ENCODE measurements at places on chromosomes 3 and 15.

DNA sequence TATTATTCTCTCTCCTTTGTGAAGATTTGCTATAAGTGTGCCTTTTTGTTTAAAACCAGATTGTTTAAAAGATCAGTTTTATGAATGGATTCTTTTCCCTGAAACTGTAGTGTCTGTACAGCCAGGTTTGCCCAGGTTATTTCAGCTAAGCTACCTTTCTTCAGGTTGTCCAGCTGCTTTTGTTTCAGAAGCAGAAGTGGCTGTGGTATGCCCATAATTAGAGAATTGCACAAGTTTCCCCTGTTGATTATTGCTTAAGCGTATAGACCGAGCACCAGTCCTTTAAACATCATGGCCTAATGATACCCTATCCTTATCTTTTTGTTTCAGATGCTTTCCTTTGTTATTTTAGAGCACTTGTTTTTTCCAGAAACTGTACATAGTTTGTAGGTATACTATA, 10.2 kb downstream of the ASB7 start:
- DNase-seq: no peak

- no peak for DNase-seq
Measured at GRCh38 chr3:171977860-171978259, 61.5 kb upstream of the FNDC3B start.

DNA sequence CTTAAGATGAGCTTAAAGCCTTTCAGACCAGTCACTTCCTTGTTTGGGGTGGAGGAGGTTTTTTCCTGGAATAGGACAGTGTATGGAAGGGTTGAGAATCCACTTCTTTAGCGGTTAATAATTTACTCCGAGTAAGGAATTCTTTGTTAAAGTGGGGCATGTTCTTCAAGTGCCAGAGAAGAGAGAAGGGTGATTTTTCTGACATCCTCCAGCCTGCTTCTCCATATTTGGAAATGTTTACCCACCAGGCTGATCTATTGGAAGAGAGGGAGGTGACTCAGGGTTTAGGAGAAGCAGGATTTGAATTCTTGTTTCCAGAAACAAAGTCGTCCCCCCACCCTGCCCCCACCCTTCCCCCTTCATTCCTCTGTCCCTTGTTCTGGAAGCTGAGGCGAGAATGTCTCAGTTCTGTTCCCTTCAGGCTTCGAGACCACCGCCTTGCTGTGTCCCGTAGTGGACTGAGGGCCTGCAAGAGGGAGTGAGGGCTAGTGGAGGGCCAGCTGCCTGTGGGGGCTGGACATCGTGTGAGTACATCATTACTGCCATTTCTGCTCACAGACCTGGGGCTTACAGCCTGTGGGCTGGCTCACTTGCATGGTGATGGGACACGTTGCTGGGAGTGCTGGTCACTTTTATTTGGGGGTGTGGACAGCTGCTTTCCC, 58.5 kb downstream of the LPP start:
- peak; percentile 64 for DNase-seq

DNA sequence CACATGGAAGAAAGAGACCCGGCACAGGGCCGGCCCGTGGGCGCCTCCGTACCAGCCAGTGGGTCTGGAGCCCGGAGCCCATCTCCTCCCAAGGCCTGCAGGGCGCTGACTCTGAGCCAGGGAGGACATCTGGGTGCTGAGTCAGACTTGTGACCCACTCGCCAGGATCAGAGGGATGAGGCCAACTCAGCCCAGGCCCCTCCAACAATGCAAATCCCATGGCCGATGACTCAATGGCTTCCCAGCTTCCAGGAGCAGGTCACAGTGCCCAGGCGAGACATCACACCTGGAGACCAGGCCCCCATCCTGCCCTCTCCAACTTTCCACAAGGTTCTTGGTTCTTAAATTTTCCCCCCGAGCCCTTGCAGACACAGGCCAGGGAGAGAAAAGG, 95.1 kb downstream of the LRIG1 start:
- DNase-seq: peak; percentile 81

DNA sequence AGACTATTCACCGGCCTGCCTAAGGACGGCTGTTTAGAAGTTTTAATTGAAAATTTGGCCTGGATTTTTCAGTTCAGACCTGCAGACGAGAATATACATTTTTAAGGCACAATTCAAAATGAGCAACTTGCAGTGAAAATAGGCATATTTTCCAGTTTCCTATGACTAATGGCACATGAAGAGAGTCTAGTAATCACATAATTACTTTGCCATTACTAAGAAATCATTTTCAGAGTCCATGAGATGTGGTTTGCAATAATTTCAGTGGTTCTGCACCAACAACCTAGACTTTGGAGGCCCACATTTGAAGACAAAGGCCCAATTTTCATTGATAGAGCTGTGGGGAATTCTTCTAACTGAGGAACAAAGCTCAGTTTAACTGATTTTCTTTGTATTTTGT, 205.3 kb downstream of the SOX2 start:
- no peak for DNase-seq

- DNase-seq: no peak
Measured at GRCh38 chr3:156802821-156803606, 23.1 kb upstream of the LEKR1 start.

- no peak for DNase-seq
Measured at GRCh38 chr3:187450431-187451190, 82.4 kb downstream of the RTP4 start.

DNA sequence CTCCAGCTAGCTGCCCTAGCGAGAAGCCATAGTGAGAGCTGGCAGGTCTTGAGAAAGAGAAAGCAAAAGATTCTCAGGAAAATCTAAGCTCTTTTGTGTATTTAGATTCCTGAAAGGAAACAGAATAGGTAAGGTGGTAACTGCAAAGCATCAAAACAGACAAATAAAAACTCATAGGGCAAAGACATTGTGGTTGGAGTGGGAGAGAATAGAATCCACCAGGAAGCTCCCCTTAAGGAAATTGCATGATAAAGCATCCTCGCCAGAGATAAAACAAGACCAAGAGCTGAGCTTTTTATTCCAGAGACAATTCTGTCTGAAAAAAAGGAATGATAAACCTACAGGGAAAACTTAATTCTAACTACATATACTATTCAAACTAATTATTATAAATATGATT, 232.6 kb downstream of the SI start:
- no peak for DNase-seq

GRCh38 chr3:71987089-71987735, 202.3 kb upstream of the PROK2 start:
- peak; percentile 27 for DNase-seq

DNA sequence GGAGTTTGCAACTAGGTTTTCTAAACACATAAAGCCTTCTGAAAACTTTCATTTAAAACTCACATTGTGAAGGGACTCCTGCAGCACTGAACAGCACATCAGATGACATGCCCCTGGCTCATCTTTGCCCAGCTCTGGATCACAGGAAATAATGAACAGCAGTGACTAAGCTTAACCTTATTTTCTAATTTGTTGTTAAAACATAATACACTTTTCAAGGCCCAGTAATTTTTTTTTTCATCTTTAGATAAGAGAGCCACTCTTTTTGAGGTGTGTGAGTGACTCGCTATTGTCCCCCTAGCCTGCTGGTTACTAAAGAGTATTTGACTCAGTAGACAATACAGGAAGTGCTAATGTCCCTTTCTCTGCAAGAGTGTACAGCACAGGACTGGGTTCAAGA, 204.0 kb downstream of the OSBPL10 start:
- no peak for DNase-seq

DNA sequence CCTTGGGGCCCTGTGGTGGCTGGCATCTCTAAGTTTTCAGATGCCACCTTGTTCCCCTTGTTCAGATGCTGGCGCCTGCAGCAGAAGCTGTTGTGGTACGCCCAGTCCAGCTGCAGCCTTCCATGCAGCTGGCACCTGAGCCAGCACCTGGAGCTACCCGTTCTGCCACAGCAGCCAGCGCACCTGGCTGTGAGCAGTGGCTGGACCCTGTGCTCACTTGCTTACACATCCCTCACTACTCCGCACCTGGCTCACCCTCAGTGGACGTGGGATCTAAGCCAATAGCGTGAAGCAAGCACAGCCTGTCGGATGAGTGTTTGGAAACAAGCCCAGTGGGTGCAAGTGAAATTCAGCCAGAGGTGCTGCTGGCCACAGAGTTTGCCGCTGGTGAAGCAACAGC, 607.5 kb upstream of the BCHE start:
- no peak for DNase-seq

DNA sequence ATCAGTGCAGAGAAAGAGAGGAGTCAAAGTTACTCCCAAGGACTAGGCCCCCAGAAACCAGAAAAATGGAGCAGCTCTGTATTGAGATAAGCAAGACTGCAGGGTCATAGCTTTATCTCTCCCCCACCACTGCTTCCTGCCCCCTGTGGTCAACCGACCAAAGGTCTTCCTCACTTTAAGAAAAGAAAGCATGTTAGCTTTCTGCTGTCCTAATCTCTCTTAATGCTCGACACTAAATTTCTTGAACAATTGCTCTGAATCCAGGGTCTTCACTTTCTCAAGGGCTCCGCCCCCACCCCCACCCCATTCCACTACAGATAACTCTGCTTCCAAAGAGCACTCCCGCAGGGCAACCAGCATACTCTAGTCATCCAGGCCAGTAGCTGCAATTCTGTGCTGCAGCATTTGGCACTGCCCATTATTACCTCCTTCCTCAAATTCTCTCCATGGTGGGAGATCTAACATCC, 31.9 kb downstream of the TNIK start:
- DNase-seq: no peak

- no peak for DNase-seq
Measured at GRCh38 chr3:23553353-23553752, 252.4 kb upstream of the UBE2E1 start.

- DNase-seq: peak; percentile 64
Measured at GRCh38 chr3:154244644-154245043, 79.6 kb downstream of the DHX36 start.

GRCh38 chr3:153095441-153095840, 66.6 kb upstream of the RAP2B start:
- DNase-seq: no peak

DNA sequence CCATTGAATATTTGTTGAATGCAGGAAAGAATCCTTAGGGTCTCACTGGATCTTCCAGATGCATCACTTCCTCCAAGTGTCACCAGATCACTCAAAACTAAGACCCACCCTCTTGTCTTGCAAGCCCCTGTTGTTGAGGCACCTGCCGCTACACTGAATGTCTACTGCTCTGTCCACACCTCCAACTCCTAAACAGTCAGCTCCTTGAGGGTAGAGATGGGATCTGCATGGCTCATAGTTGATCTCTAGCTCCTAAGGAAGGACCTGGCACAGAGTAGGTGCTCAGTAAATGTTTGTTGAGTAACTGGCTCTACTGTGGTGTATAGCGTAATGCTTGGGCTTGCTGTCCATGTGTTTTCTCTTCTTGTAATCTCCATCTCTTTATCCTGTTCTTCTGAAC, 8.8 kb downstream of the SLC6A20 start:
- no peak for DNase-seq

DNA sequence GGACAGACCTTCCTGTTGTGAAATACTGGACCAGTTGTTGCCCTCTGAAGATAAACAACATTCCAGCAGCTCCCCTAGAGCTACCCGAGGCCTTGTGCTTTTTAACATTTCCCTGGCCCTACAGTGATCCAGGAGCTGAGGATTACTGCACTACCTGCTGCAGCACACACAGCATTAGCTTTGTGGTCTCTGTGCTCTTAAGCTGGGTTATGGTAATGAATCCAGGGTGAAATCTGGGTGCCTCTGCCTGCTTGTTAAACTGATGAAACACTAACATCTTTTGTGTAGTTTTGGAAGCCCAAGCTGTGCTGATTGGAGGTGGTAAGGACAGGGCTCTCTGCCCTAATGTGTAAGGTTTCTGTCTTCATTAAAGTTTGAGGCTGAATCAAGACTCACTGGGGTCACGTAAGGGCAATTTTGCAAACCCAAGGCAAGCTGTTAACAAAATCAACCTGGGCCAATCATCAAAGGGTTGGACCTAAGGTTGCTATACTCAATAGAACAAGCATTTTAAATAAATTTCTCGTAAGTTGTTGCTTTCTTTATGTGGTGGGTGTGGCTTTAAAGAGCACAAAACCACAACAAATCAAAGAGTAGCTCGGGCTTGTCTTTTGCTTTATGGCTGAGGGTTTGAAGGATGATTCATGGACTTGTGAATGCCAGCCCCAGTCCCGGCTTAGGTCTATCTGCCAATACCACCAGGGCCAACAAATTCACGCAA, 183.9 kb downstream of the TPRG1 start:
- peak; percentile 82 for DNase-seq

GRCh38 chr3:52801839-52802238, 7.2 kb downstream of the ITIH3 start:
- peak; percentile 10 for DNase-seq

GRCh38 chr15:57916695-57917094, 148.8 kb downstream of the ALDH1A2 start:
- no peak for DNase-seq

- DNase-seq: no peak
Measured at GRCh38 chr3:198048445-198048844, 88.4 kb downstream of the LMLN start.

GRCh38 chr3:52218937-52219650, 6.4 kb downstream of the TLR9 start:
- DNase-seq: peak; percentile 47

DNA sequence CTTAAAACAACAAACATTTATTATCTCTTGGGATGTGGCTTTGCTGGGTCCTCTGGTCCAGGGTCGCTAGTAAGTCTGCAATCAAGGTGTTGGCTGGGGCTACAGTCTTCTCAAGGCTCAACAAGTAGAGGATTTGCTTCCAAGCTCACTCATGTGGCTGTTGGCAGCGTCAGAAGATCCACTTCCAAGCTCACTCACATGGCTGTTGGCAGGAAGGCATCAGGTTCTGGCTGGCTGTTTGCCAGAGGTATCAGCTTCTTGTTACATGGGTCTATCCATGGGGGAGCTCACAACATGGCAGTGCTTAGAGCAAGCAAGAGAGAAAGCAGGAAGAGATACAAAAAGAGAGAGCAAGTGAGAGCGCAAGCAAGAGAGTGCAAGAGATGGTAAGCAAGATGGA, 15.0 kb upstream of the BNC1 start:
- no peak for DNase-seq

- DNase-seq: no peak
Measured at GRCh38 chr3:107737914-107738313, 215.2 kb downstream of the BBX start.

- no peak for DNase-seq
Measured at GRCh38 chr3:157516928-157517327, 13.7 kb upstream of the VEPH1 start.

DNA sequence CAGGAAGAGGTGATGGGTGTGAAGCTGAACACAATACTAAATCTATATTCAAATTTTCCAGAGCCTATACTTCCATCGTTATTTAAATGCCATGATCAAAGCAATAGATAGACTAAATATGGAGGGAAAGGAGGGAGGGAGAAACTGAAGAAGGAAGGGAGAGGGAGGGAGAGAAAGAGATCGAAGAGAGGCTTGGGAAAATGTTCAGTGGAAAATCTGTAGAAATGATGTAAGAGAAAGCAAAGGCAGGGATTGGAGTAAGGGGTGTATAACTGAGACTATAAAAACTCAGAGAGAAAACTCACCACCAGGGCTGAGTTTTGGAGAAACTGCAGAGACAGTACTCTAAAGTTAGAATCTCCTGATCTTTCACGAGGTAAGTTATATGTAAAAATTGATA, at the start of gene OSTN:
Gene OSTN (plus strand): TSS at position 310 of the 400 bp plus-strand sequence. CDS start 13,292 bp downstream, outside the sequence.
- no peak for DNase-seq

DNA sequence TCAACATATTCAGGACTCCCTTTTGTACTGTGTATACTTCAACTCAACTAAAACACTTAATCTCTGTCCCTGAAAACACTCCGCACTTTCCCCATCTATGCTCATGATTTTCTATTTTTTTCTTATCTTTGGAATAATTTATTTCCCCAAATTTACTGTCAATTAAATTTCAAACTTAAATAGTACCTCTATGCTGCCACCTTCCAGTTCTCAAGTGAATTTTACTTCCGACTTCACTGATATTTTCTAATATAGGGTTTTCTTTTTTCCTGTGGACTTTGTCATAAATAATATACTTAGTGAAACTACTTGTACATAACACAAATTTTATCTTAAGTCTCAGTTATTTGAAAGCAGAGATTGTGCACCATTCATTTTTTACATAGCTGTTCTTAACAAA, 1303.3 kb downstream of the OTOL1 start:
- peak; percentile 10 for DNase-seq
